Stimulated activated CD8-positive, alpha-beta memory T cell treated with anti-CD3 and anti-CD28 coated beads, Interleukin-2, amount 100 ng/mL, for 1 hour (primary cell): ENCODE measurements at places on chromosomes 13 and 19.

- DNase-seq = no peak
Observed at GRCh38 chr13:103539721-103540381, 473.6 kb upstream of the SLC10A2 start.

GRCh38 chr19:39425744-39426143 is 10.0 kb downstream of the RPS16 start:
- no peak for DNase-seq

GRCh38 chr19:5268801-5269200 is 71.8 kb downstream of the PTPRS start:
- no peak for DNase-seq

DNA sequence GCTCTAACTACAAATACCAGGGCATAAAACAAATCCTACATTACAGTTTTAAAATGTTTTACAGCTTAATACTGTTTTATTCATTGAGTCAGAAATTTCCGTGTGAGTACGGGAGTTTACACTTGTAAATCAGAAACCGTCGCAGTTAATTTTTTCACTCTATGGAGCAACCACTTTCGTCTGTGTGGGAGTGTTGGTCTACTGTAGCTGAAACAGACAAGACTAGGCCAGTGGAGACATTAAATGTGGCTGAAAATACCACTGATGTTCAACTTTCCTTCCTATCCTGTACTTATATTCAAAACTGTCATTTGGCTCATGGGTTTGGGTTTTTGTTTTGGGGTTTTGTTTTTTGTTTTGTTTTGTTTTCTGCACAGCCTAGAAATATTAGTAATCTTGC is 268.7 kb downstream of the DCT start:
- DNase-seq = no peak

- no peak for DNase-seq
Observed at GRCh38 chr19:41409288-41409687, 11.7 kb downstream of the BCKDHA start.

DNA sequence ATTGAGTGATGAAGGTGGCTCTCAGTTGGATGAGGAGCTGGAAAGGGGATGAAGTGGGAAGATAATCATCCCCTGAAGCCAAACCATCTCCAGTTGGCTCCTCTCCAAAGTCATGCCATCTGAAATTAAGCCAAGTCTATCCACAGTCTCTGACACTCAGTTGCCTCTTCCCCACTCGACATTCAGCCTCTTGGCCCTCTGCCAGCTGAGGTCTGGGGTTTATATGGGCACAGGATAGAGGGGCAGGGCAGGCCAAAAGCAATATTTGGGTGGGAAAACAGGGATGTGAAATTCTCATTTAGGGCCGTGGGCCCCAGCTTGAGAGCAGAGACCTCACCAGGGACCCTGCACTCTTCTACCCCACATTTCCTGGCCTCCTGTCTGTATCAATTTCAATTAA is 85.9 kb downstream of the SLITRK1 start:
- DNase-seq = no peak

DNA sequence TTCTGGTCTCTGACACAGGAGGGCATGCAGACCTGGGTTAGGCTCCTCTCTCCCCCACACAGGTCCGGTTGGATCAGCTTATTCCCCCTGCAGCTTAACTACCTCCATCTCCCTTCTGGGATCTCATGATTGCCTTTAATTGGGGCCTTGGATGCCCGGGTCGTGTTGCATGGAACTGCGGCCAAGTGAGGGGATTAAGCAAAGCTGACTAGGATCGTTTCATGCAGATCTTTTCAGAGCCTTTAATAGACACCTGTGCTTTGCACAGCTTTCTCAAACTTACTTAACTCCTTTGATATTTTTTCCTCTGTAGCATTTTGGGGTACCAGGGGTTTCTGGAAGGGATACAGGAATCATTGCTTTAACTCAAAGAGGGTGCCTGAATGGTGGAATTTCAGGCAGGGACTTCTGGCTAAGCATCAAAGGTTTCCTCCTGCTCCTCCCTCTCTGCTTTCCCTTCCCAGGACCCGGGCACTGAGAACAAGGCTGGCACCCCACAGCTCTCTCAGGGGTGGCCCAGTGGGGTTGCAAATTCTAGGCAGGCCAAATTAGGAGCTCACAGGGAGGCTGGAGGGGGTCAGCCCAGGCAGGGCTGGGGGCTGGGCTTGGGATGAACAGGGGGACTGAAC is 477 bp downstream of the NFILZ start:
- DNase-seq = no peak

GRCh38 chr13:28273919-28274318 is 135.6 kb downstream of the PAN3 start:
- DNase-seq = no peak

DNA sequence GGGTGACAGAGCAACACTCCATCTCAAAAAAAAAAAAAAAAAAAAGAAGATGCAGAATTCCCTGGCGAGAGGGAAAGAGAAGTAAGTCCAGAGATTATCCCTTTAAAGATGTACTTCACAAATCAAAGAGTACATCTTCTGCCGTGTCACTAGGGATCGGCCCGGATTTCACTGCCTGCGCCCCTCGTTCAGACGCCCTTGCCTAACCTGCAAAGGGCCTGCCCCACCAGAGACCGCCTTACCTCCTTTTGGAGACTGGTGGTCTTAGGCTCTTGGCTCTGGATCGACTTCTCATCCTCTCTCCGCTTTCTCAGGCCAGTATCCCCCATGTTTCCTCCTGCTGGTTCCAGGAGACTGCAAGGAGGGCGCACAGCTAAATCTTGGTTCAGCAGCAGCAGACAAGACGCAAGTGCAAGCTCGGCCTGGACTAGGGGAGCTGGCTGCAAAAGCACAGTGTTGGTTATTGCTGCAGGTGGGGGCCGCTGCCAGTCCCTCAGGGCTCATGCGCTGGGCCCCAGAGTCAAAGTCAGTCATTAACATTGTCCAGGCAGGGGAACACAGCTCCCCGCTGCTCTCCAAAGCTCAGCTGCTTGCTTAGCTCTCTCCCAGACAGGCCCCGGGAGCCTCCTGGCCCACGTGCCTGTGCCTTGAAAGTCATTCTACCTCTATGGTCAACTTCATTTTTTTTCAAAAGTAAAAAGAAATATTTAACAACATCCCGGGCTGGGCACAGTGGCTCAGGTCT is 1.2 kb downstream of the SLC7A9 start:
- DNase-seq = no peak

DNA sequence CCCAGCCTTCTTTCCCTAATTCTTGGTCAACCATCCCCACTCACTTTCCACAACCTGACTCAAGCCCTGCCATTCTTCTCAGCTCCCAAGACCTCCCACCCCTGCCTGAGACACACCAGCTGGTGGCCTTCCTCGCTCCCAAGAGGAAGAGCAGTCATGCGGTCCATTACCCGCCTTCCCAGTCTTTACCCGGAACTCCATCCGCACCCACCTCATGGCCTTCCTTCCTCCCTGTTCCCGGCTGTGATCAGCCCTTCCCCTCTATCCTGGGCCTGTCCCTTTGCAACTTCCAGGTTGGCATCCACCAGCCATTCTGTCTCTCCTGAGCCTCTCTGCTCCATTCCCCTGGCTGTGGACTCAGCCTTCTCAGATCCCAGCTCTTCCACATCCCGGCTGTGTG is 18.6 kb upstream of the INSR start:
- no peak for DNase-seq

DNA sequence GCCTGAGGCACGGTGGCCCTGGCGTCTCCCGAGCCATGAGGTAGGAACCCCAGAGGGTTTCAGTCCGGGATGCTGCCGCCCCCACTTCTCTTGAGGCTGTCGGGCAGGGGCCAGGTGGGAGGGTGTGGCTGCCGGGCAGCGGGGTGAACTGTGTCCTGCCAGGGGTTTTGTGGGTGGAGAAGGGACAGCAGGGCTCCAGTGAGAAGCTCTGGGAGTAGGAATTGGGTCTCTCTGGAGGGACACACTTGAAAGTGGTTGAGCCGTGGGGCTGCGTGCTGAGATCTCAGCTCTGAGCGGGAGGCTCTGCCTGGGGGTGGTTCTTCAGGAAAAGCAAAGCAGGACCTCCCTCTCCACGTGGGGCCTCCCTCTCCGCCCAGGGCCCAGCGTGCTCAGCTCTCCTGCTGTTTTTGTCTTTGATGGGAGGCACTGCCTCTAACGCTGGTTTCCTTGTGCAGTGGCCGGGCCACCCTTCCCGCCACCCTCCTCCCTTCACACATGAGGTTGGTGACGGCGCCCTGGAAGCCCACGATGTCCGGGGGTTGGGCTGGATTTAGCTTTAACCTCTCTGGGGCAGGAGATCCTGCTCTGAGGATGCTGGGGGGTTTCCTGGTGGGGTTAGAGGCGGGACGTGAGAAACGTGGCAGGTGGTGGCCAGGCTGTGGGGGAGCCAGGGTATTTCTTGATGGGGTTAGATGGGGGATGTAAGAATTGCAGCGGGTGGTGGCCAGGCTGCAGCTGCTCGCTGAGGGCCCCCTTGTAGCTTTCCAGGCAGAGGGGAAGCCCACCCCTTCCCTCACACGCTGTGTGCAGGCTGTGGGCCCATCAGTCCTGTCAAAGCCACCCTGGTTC is 15.3 kb upstream of the ZNF554 start:
- no peak for DNase-seq

DNA sequence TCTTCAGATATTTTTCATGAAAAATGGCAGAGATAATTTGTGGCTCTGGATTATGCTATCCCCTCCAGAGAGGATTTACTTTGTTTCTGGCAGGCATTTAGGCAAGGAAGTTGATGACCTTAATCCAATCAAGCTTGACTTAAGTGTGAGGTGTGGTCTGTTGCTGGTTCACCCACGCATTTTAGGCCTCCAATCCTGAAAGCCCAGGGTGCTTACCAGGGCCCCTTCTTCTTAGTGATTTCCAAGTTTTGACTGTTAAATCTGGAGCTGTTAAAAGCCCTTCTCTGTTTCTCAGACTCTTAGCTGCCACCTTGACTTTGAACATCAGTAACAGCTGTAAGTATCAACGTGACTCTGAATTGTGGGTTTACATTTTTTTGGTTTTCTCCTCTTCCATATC is 161.8 kb downstream of the DNAJC15 start:
- DNase-seq = no peak

- DNase-seq = no peak
Observed at GRCh38 chr13:31199527-31199848, 287 bp upstream of the B3GLCT start.

DNA sequence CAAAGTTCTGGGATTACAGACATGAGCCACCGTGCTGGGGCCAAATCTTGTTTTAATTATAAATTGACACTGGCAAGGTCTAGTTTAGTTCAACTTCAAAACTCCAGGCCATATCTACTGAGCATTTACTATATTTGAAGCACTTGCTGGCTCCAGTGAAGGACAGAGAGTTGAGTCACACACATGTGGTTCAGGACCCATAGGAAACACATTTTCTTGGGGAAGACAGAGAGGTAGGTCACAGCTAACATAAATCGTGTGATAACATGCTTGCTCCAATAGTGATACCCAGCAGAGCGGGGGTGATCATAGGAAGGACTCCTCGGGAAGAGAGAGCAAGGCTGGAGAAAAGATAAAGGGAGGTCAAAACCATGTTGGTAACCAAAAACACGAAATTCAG is 170.6 kb upstream of the TSC22D1 start:
- no peak for DNase-seq

DNA sequence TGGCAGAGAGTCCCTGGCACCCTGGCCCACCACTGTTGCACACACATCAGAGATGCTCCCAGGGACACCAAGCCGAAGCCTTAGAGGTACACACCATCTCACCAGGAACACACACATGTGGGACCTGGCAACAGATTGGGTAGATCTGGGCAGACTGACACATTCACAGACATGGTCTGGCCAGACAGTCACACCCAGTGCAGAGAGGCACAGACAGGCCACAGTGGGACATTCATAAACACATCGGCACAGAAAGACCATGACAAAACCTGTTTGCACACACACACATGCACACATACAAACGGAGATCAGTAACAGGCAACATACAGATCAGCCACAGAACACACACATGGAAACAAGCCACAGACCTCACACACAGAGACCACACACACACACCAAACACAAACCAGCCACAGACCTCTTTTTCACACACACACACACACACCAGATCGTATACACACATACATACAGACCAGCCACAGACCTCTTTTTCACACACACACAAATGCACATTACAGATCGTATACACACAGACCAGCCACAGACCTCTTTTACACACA is 6.3 kb upstream of the JUNB start:
- no peak for DNase-seq

DNA sequence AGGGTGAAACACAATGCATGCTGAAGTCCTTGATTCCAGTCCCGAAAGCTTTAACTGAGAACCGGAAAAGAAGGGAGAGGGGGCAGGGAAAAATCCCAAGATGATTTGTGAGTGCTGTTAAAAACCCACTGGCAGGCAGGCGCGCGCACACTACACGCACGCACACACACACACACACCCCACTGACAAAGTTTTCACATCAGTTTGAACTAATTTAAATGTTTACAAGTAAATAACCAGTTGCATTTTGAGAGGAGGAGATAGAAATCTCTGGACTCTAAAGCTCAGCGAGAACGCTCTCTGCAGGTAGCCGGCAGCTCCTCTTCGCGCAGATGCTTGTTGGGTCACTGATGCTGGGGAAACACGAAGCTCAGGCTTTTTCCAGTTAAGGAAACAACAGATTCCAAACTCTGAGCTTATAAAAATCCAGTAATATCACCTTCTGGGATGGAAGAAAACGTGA is 818 bp upstream of the SLITRK1 start:
- DNase-seq = no peak

DNA sequence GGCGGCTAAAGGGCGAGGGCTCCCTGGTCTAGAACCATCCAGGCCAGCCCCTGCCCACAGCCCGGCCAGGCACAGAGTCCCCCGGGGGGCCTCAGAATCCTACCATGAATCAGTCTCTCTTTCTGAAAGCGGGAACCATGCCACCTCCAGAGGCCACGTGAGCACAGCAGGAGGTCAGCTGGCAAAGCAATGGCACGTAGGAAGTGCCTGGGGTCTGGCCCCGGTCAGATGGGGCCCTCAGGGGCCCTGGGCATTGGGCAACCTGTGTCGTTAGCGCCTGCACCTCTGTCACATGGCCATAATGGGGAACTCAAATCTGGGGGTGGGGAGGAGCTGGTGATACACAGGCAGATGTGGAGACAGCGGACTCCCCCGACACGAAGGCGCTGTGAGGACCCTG is 8.8 kb downstream of the MFSD12 start:
- DNase-seq = no peak

DNA sequence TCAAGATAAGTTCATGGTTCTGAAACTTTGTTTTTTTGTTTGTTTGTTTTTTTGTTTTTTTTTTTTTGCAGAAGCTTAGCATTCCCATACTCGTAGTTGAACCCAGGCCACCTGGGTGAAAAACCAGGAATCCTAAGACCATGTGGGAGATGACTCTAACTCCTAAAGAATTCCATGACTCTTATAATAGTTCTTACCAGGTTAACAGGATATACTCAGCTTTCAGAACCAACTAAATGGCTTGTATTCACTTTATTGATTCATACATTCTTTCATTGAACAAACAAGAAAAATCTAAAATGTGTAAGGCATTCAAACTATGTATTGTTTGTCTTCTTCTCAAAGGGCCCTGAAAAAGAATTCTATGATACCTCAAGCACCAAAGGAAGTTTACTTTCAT is 40.5 kb upstream of the KLF5 start:
- DNase-seq = no peak

- DNase-seq = no peak
Observed at GRCh38 chr13:48976576-48977285, 1.0 kb downstream of the FNDC3A start.

GRCh38 chr19:33550768-33551167 is 29.2 kb upstream of the PEPD start:
- no peak for DNase-seq
